ENCODE measurements at places on chromosomes 5 and 9.

GRCh38 chr5:103211576-103212561 lies 46.7 kb upstream of the MACIR start:
- no peak for DNase-seq

DNA sequence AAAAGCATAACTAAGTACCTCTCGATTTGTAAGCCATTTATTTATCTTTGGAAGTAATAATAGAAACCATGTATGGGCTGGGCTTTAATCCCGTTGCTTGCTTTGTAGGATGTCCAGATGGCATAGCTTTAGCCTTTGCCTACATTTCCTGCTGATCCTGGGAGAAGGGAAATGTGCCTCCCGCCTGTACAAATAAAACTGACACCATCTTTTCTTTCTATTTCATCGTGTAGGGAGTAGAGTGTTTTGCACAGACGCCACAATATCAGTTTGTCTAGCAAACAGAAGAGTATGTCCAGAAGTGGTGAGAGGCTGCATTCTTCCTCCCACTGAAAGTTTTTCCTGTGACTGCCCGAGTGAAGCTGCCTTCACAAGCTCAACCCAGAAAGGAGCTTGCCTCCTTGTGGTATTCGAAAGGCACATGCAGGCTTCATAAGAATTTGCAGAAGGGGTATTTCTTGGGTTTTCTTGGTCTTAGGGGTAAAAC lies 24.7 kb upstream of the TJP2 start:
- no peak for DNase-seq

GRCh38 chr5:95543017-95543705 lies 11.6 kb downstream of the SKIC3 start:
- no peak for DNase-seq

- DNase-seq: no peak
Observed at GRCh38 chr9:83570359-83570758, 32.2 kb upstream of the FRMD3 start.
